ENCODE measurements at places on chromosomes 6 and 20.
A peak's percentile ranks its signal among the peaks of the same experiment; 100 is the strongest.

GRCh38 chr20:63090052-63090451 is 83.3 kb upstream of the BHLHE23 start:
- no peak for DNase-seq

DNA sequence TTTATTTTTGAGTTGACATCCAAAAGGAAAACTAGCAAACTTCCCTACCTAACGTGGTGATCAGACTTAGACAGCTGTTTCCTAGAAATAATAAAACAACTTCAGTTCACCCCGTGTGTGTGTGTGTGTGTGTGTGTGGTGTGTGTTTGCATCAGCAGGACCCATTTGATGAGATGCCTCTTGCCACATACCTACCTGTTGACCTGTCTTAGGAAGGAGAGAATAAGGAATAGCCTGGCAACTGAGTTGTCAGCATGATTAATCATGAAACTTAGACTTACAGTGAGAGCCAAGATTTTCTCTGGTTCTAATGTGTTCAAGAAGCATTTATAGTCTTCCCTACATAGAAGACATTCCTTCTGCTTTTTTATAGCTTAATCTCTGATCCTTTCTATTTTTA is 16.1 kb upstream of the PBOV1 start:
- no peak for DNase-seq

GRCh38 chr6:151353795-151354194 is 37.6 kb downstream of the ZBTB2 start:
- DNase-seq: no peak

DNA sequence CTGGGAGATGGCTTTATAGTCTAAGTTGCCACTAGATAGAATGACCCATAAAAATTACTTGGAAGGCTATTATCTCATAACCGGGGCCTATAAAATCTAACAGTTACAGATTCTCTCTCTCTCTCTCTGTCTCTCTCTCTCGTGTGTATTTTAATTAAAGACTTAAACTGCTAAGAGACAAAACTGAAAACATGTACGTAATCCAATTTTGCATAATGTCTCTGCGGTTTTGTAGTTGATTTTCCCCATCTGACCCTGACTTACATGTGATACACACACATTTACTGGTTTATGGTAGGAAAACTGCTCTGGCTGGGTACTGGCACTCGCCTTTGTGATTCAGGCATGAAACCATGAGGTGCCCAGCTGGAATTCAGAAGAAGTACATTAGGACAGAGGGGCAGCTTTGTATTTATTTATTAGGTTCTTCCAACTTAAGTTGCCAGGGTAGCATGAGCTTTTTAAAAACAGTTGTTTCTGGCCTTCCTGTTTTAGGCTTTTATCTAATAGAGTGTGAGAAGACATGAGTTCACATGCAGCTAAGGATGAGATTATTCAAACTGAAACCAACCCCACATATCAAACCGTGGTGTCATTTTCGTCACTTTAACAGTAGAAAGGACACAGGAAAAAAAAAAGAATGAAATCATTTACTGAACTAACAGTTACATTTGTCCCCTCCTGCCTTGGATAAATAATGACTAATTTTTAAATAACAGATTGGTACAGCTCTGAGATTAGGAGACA is 182.5 kb downstream of the GMPR start:
- no peak for DNase-seq

DNA sequence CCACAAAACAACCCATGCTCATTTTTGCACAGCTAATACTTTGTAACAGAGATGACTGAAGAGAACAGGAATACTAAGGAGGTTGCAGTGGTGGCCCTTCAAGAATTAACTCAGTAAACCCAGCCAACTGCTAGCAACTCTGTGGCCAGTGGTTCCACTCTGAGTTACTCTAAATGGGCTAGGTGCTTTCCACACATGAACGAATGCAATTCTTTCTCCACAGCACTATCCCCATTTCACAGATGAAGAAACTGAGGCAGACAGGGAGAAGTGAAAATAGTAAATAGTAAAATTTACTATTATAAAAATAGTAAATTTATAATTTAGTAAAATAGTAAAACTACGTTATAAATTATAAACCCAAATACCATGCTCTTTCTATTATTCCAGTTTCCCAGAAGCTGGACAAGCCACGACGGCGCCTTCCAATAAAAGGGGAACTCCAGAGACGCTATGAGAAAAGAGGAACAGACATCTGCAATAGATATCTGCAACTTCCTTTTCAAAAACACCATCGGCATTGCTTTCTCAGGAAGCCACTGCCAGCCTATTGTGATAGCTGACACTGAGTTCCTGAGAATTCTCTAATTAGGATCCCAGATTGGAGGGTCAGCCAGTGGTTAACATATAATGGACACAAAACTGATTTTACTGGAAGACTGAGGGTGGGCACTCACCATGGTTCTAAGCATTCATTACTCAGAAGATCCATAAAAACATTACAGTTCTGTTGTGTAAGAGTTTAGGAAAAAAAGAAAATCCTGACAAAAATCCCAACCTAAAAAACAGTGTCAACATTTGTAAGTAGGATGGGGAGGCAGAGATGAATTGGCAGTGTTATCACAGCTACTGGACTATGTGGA is 16.2 kb downstream of the FKBP1A start:
- DNase-seq: no peak

DNA sequence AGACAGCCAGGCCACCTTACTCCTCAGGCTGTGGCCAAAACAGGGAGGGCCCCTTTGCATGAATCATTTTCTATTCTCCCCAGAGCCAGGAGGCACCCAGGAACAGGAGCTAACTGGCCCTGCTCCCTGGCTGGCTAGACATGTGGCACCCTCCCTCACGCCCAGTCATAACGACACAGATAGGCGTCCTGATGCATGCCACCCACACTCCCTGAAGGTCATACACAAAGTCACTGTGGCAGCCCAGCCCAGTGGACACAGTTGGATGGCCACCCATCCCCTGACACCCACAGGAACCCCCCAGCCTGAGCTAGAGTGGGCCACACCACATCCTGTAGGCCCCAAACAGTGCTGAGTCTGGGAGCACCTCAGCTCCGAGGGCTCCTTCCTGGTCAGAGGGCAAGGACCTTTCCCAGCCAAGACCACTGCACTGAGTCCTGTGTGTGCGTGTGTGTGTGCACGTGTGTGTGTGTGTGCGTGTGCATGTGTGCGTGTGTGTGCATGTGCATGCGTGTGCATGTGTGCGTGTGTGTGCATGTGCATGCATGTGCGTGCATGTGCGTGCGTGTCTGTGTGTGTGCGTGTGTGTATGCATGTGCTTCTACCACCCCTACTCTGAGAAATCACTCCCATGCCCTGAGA is 21.6 kb downstream of the TFEB start:
- no peak for DNase-seq

DNA sequence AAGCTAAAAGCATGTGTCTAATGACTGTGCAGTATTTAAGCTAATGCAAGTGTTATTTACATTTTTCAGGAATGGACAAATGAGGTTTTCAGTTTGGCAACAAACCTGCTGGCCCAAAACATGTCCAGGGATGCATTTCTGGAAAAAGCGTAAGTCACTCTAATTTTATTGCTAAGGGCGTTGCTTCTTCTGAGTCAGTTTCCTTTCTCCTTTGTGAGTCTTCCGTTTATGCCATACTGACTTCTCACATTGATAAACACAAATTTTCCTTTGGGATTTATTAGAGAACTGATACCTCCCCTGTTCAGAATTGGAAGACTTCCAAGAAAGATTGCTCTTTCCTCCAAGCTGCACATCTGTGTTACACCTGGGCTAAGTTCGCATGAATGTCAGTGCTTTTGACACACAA is 422.9 kb upstream of the PLCB4 start:
- no peak for DNase-seq

DNA sequence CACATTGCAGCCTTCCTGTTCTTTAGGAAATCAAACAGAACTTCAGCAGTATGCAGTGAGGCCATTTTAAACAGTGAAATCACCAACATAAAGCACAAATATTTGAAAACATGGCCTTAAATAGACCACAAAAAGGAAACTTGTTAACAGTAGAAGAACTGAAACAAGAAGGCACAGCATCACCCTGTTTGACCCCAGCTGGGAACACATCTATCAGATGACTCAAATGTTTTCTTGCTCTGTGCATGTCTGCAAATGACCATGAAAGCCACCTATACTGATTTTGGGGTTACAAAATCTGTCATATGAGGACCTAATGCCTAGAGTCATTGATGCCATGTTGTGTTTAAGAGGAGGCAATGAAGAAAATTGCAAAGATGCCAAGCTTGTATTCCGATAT is 123.8 kb upstream of the ADGRF1 start:
- no peak for DNase-seq

GRCh38 chr6:158868890-158869825 is 50.0 kb upstream of the EZR start:
- DNase-seq: peak; percentile 89

GRCh38 chr6:36095497-36096391 is 34.6 kb upstream of the MAPK13 start:
- peak; percentile 91 for DNase-seq

- DNase-seq: no peak
Observed at GRCh38 chr20:62141397-62142251, 1.6 kb downstream of the PSMA7 start.

- no peak for DNase-seq
Observed at GRCh38 chr6:122202576-122203137, 196.8 kb upstream of the HSF2 start.

DNA sequence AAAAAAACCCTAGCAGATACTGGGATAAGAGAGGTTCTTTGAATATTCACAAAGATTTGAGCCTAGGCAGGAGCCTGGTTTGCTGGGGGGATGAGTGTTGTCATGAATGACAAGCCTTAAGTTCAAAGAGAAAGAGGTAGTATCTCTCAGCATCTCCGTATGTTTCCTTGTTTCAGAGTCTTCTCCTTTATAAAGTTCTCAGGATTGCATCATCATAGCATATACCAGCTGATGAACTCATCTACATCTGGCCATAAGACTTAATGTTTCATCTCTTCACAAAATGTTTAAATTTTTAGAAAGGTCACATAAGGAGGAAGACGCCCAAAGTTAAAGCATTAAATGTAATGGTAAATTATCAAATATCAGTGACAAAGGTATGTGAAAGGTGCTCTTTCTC is 17.1 kb downstream of the DEFB114 start:
- DNase-seq: no peak

- peak; percentile 79 for DNase-seq
Observed at GRCh38 chr6:138107078-138107751, at the start of gene PERP. Gene PERP, minus strand, starts transcription at chr6:138107419. Its CDS starts 79 bp downstream, at chr6:138107340.

DNA sequence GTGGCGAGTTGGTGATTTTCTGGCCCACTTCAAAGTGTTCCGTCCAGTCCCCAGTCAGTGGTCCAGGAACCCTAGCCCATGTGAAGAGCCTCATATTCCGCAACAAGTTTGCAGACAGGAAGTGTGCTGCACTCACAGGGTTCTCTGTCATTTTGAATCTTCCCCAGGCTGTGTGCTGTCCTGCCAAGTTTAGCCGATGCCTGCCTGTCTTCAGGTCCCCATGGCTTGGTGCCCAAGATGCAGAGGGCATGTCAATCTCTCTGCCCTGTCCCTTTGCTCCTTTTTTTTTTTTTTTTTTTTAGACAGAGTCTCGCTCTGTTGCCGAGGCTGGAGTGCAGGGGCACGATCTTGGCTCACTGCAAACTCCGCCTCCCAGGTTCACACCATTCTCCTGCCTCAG is 69.9 kb upstream of the ATXN1 start:
- DNase-seq: no peak

DNA sequence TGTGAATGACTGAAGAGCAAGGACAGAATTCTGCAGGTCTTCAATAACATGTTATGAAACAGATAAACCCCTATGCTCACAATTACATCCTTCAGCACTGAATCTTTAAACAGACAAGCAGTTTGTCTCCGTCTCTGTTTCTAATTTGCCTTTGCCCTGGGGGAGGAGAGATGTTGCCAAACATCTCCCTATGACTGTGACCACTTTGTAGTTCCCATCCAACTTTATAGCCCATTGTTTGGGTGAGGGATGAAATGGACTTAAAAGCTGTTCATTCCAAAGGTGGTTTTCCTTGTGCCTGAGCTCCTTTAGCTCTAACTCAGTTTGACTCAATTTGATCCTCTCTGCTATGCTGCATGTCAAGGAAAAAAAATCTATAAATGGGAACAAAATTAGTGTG is 19.5 kb upstream of the ADTRP start:
- no peak for DNase-seq

- no peak for DNase-seq
Observed at GRCh38 chr6:46210294-46210693, 39.5 kb upstream of the ENPP5 start.

DNA sequence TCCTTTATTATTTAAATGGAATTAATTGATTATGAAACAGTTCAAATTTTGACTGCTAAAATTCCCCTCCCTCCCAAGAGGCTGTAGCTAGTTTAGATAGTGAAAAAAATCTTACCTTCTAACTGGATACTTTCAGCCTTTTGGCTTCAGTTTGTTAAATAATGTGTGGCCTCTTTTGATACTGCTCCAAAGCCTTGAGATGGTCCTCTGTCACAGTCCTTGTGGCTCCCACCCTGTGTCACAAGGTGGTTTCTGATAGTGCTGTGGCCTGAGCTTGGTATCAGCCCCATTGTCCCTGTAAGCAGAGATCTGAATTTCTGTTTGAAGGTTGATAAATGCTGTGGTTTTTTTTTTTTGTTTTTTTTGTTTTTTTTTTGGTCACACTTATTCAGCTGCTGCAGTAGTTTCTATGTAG is 20.8 kb downstream of the PANK2 start:
- DNase-seq: no peak

DNA sequence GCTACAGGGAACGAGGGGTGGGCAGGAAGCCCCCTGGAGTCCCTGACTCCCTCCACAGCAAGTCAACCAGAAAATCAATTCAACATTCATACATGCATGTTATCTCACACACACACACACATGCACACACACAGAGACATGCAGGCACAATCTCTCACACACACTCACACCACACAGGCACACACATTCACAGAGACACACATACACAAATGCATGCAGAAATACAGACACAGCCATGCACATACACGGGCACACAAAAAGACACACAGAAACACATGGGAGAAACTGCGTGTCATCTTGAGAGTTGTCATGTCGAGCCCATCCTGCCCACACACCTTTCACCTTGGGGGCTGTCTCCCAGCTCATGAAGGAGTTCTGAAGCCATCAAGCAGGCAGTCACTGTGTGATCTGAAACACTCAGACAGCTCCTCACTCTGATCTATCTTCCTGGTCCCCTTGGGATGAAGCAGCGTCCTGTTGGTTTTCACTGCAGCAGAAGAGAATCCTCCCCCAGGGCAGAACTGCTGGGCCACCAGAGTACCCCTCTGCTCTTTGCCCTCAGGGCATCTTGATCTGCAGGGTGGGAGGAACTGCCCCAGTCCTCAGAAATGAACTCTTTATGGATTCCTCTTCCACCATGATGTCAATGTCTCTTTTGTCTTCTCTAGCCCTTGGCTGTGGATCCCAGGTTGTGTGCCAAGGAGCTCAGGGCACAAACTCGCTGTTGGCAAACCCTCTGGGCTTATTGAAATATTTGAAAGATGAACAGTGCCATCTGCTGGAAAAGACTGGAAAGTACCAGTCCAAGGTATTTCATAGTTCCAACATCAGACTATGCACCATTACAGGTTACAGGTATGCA is 8.8 kb downstream of the RAET1L start:
- peak; percentile 64 for DNase-seq

GRCh38 chr6:54937371-54937770 is 90.8 kb downstream of the FAM83B start:
- no peak for DNase-seq

- DNase-seq: no peak
Observed at GRCh38 chr20:35015863-35016193, 60.2 kb downstream of the MYH7B start.

- DNase-seq: no peak
Observed at GRCh38 chr6:80088637-80089036, 17.8 kb upstream of the BCKDHB start.

GRCh38 chr20:12906361-12906760 is 102.4 kb upstream of the SPTLC3 start:
- DNase-seq: no peak

Data from SW480 (cell line).